ENCODE measurements at places on chromosomes 13 and 19. TPM values are rescaled to one million over a fixed set of nuclear protein-coding genes. Genes with fewer than 3 reads are reported as not detected.

The ERICH6B gene
- polyA plus RNA-seq, result 1.5 TPM

The ZNF429 gene
- 53.9 TPM for polyA plus RNA-seq

The HTR2A gene
- not detected for polyA plus RNA-seq

DNA sequence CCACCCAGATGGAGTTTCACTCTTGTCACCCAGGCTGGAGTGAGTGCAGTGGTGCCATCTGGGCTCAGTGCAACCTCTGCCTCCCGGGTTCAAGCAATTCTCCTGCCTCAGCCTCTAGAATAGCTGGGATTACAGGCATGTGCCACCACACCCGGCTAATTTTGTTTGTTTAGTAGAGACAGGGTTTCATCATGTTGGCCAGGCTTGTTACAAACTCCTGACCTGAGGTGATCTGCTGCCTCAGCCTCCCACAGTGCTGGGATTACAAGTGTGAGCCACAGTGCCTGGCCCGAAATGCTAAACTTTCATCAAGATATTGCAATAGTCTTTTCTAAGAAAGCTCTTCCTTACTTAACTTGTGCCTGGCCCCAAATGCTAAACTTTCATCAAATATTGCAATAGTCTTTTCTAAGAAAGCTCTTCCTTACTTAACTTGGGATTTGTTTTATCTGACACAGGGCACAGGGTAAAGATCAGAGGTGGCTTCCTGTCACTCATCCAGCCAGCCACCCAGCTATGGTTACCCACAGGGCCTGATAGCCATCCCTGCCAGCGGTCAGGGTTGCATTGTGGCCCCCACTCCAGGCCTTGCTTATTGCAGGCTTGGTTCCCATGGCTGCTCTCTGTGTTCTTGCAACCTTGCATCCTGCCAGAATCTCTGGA lies 352.3 kb upstream of the TMTC4 start:
- no peaks in the 10 kb centered on the region for H3K4me1 ChIP-seq
- H3K4me3 ChIP-seq, result no peak overlapping the region
- no peaks in the 10 kb centered on the region for H3K27me3 ChIP-seq
- DNase-seq, result no peak

GRCh38 chr13:100495455-100495854 lies 93.1 kb downstream of the GGACT start:
- H3K27me3 ChIP-seq, result no peaks in the 10 kb centered on the region
- DNase-seq, result no peak
- peaks cover 25% of the 10 kb centered on the region for H3K4me1 ChIP-seq
- H3K27ac ChIP-seq, result no peak overlapping the region

DNA sequence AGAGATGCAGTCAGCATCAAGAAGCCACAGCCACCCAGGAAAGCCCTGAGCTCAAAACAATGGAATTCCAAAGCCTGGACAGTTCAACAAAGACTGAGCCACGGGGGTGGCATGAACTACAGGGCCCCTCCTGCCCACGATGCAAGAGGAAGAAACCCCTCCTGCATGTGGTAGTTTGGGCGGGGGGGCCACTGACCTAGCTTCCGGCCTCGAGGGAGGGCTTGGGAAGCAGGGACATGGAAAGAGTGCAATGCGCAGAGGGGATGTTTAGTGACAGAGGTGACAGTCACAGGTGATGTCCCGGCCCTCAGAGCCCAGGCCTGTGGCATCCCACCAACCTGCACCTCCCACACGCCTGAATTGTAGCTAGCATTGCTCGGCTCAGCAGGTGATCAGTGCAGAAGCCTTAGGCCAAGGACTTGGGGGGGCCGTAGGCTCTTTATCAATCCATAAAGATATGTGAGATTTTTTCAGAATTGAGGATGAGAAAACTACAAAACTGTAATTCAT lies 318.8 kb downstream of the TEX29 start:
- no peak overlapping the region for H3K4me3 ChIP-seq
- H3K4me1 ChIP-seq, result no peaks in the 10 kb centered on the region
- no peaks in the 10 kb centered on the region for H3K27me3 ChIP-seq
- DNase-seq, result no peak

- H3K27ac ChIP-seq, result no peak overlapping the region
- no peak for DNase-seq
- H3K27me3 ChIP-seq, result no peaks in the 10 kb centered on the region
- H3K4me1 ChIP-seq, result no peaks in the 10 kb centered on the region
- H3K4me3 ChIP-seq, result no peak overlapping the region
Observed at GRCh38 chr13:84297251-84297650, 415.0 kb upstream of the SLITRK1 start.

- no peaks in the 10 kb centered on the region for H3K4me1 ChIP-seq
- DNase-seq, result no peak
- no peaks in the 10 kb centered on the region for H3K36me3 ChIP-seq
- H3K27ac ChIP-seq, result no peak overlapping the region
- H3K27me3 ChIP-seq, result no peaks in the 10 kb centered on the region
- H3K4me3 ChIP-seq, result no peak overlapping the region
Observed at GRCh38 chr13:112959701-112960542, 9.1 kb upstream of the MCF2L start.

GRCh38 chr13:91459485-91459884 lies 61.1 kb downstream of the GPC5 start:
- no peaks in the 10 kb centered on the region for H3K4me1 ChIP-seq
- H3K4me3 ChIP-seq, result no peak overlapping the region
- H3K27me3 ChIP-seq, result no peaks in the 10 kb centered on the region
- H3K27ac ChIP-seq, result no peak overlapping the region
- no peaks in the 10 kb centered on the region for H3K36me3 ChIP-seq
- DNase-seq, result no peak

- DNase-seq, result no peak
- H3K36me3 ChIP-seq, result no peaks in the 10 kb centered on the region
- no peak overlapping the region for H3K4me3 ChIP-seq
- no peak overlapping the region for H3K27ac ChIP-seq
- no peaks in the 10 kb centered on the region for H3K27me3 ChIP-seq
Observed at GRCh38 chr13:44318161-44318560, 55.5 kb upstream of the SERP2 start.

- DNase-seq, result no peak
- no peaks in the 10 kb centered on the region for H3K36me3 ChIP-seq
- no peak overlapping the region for H3K4me3 ChIP-seq
- no peak overlapping the region for H3K27ac ChIP-seq
- H3K27me3 ChIP-seq, result no peaks in the 10 kb centered on the region
Observed at GRCh38 chr13:50072676-50073075, 57.4 kb downstream of the KCNRG start.

- no peaks in the 10 kb centered on the region for H3K27me3 ChIP-seq
- H3K36me3 ChIP-seq, result no peaks in the 10 kb centered on the region
- H3K27ac ChIP-seq, result no peak overlapping the region
- no peak overlapping the region for H3K4me3 ChIP-seq
- peaks cover 3% of the 10 kb centered on the region for H3K4me1 ChIP-seq
- DNase-seq, result no peak
Observed at GRCh38 chr13:70128098-70128497, 19.8 kb upstream of the KLHL1 start.

GRCh38 chr13:71644579-71644978 lies 222.4 kb downstream of the DACH1 start:
- H3K27me3 ChIP-seq, result no peaks in the 10 kb centered on the region
- no peak for DNase-seq
- no peak overlapping the region for H3K4me3 ChIP-seq
- H3K27ac ChIP-seq, result no peak overlapping the region
- H3K36me3 ChIP-seq, result no peaks in the 10 kb centered on the region

DNA sequence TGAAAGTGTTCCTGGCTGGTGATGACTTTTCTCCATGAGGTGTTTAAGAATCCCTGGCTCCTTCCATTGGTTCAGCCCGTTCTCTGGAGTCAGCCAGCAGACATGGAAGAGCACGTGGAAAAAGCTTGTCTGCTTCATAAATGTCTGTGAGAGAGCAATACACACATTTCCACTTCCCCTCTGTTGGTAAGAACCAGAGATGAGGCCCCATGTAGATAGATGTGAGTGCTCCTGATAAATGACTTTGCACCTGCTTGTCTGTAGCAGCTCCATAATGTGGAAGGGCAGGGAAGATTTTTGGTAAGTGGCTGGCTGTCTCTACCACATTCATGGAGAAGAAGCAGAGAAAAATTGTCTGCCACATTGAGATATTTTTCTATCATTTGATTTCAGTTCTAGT lies 325.8 kb downstream of the LMO7 start:
- H3K36me3 ChIP-seq, result no peaks in the 10 kb centered on the region
- H3K27ac ChIP-seq, result peak overlapping the region; percentile 43
- no peak for DNase-seq
- H3K27me3 ChIP-seq, result no peaks in the 10 kb centered on the region
- H3K4me3 ChIP-seq, result no peak overlapping the region

DNA sequence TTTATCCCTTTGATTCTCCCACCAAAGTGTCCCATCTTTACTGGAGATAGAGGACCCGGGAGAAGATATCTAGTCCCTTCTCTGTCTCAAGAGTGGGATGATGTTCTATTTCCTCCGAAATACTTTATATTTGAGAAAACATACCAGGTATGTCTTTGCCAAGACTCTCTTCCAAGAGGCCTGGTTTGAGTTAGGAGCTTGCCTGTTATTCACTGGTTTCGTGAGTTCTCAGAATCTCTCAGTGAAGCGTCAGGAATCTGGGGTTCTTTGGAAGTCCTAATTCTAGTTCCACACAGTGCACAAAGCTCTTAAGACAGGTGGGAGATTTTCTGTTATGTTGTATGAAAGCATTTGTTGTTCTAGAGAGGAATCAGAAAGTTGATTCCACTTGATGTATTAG lies 182.0 kb downstream of the DNAJC15 start:
- H3K36me3 ChIP-seq, result no peaks in the 10 kb centered on the region
- DNase-seq, result no peak
- peaks cover 9% of the 10 kb centered on the region for H3K4me1 ChIP-seq
- H3K4me3 ChIP-seq, result no peak overlapping the region
- H3K27ac ChIP-seq, result no peak overlapping the region

DNA sequence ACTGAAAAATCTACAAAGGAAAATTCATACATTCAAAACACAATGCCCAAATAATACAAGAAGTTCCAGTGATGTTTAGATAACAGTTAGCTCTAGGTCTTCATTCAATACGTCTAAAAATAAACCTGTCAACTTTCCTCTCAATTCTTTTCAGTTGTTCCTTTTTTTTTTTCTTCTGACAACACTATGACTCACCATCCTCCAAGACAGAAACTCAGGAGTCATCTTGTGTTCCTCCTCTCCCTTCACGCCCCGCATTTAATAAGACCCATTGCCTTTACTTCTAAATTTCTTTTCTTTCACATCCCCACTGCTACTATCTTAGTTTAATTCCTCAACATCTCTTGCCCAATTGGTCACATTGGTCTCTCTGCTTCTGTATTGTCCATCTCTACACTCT lies 759.9 kb downstream of the GPC5 start:
- H3K27ac ChIP-seq, result no peak overlapping the region
- DNase-seq, result peak; percentile 48
- no peaks in the 10 kb centered on the region for H3K36me3 ChIP-seq
